ENCODE measurements at places on chromosomes 3 and 15. TPM values are rescaled to one million over a fixed set of nuclear protein-coding genes. Genes with fewer than 3 reads are reported as not detected.

The ADAMTS17 gene
- 0.15 TPM for total RNA-seq

The LRRC15 gene
- total RNA-seq = not detected

The TRPM1 gene
- total RNA-seq = not detected

The GPR87 gene
- total RNA-seq = not detected

The MAPK6 gene
- total RNA-seq = 50.9 TPM

The NPAP1 gene
- total RNA-seq = not detected

The GOLGA6A gene
- total RNA-seq = not detected

The PLXNA1 gene
- 33.6 TPM for total RNA-seq

The GP9 gene
- not detected for total RNA-seq

The ACOX2 gene
- total RNA-seq = 7.2 TPM

The CACNA2D2 gene
- 0.68 TPM for total RNA-seq

The NEK10 gene
- 0.79 TPM for total RNA-seq

The KAT2B gene
- 4.6 TPM for total RNA-seq

The CPNE4 gene
- total RNA-seq = 5.7 TPM

The IL1RAP gene
- total RNA-seq = 233 TPM

The MGLL gene
- total RNA-seq = 0.90 TPM

Data from A673 (cell line).